Ascending aorta (tissue), 2 donors: ENCODE measurements at places on chromosomes 7 and 10.

- DNase-seq, result no peak
Measured at GRCh38 chr10:59580026-59580863, 129.4 kb downstream of the SLC16A9 start.

- no peak for DNase-seq
Measured at GRCh38 chr10:37095792-37096573, 29.4 kb upstream of the ANKRD30A start.

DNA sequence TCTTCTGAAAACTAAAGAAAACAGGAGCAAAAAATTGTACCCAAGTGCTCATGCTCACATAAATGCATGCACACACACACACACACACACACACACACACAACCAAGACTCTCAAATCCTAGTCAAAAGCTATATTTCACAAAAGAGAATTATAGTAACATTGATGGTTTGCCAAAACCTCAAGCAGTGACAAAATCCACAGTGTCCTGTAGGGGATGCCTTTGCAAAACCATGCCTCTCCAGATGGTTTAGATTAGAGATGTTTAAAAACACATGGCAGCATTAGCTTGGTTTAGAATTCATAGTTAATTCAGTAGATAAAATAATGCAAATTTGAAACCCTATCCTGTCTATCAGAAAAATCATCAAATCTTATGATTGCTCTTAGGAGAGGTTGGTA is 232.2 kb downstream of the DYNC1I1 start:
- no peak for DNase-seq

DNA sequence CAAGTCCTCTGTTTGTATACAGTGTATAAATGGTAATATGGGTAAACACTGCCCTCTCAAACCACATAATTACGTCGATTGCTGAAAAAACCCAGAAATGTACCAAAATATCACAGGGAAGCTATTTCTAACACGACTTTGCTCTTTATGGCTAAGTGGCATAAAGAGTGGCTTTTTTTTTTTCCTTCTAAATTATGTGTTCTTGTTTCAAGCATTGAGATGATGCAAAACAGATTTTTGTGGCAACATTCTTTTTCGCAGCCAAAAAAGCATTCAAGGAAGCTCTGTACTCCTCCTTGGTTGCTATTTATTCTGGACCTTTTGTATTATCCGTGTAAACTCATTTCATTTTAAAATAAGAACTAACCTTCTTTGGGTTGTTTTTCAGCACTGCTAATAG is 138.9 kb downstream of the VTI1A start:
- DNase-seq, result no peak

DNA sequence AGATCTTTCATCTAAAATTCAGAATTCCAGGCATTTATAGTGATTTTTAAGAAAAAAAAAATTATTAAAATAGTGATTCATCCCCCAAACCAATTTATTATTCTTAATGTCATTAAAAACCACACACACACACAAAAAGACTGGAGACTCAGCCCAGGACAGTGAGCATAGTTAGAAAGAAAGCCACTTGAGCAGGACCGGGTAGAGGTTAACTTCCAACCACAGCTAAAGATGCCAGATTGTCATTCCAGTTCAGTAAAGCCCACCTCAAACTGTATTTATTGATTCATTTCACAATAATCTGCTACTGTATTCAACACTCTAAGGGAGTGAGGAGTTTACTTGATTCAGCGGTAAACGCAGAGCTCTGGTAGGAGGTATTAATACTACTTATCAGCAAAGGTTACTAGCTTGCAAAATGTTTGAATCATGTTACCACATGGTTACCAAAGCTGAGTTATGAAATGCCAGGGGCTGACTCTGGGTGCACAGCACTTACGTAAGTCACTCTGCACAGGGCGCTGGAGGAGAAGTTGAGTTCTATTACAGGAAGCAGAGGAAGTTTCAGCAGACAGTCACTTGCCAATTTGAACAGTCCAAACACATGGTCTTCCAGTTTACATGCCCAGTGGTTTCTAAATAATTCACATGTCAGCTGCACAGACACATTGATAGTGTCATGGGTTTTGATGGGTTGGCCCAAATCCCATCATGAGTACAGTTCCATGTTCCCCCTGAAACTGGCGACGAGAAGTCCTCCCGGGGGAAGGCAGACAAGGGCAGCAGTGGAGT is 64.6 kb downstream of the KLF6 start:
- DNase-seq, result no peak

DNA sequence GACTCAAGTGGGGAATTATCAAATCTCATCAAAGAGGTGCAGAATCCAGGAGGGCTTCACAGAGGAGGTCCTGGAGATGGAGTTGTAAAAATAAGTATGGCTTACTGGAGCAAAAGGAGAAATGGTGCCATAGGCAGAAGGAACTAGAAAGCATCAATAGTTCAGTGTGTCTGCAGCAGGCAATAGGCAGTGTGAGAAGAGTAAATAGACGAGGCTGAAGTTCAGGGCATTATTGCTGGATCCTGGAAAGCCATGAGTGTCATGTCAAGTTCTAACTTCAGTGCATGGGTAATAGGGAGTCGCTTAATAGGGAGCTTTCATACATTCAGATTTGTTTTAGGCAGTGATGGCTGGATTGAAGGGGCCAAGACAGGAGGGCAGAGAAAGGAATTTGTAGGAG is 39.3 kb downstream of the CYP26A1 start:
- DNase-seq, result no peak

- no peak for DNase-seq
Measured at GRCh38 chr10:11208243-11208642, 190.6 kb downstream of the CELF2 start.

- no peak for DNase-seq
Measured at GRCh38 chr10:30058570-30059132, 735 bp downstream of the JCAD start.

GRCh38 chr10:129754211-129755050 is 209.6 kb downstream of the EBF3 start:
- no peak for DNase-seq

DNA sequence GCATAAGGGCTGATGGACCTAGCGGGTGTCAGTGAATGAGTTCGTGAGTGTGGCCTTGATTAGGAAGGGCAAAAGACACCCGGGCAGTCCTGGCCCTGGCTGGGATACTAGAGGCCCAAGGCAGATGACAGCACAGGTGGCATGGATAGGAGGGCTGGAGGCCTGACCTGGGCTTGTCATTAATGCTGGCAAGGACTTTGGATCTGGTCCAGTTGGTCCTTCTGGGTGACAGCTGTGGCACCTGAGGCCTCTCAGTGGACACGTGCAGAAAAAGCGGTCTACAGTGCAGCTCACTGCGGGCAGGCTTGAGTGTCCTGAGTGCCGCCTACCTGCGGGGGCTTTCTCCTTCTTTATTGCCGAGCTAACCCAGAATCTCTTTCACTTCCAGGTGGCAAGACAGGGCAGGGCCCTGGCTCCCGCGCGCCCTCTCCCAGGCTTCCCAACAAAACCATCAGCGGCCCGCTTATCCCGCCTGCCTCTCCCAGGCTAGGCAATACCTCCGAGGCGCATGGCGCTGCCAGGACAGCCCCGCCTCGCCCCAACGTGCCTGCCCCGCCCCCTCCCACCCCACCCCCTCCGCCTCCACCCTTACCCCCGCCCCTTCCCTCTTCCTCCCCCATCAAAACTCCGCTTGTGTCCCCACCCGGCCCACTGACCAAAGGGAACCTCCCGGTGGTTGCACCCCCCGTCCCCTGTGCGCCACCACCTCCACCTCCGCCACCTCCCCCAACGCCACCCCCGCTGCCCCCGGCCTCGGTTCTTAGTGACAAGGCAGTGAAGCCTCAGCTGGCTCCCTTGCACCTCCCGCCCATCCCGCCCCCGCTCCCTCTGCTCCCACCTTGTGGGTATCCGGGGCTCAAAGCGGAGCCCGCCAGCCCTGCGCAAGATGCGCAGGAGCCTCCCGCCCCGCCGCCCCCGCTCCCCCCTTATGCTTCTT is 77.4 kb downstream of the WIPF3 start:
- no peak for DNase-seq

GRCh38 chr7:95317546-95317945 is 6.8 kb downstream of the PON1 start:
- DNase-seq, result no peak

- DNase-seq, result no peak
Measured at GRCh38 chr10:33129141-33129995, 171.3 kb upstream of the ITGB1 start.

DNA sequence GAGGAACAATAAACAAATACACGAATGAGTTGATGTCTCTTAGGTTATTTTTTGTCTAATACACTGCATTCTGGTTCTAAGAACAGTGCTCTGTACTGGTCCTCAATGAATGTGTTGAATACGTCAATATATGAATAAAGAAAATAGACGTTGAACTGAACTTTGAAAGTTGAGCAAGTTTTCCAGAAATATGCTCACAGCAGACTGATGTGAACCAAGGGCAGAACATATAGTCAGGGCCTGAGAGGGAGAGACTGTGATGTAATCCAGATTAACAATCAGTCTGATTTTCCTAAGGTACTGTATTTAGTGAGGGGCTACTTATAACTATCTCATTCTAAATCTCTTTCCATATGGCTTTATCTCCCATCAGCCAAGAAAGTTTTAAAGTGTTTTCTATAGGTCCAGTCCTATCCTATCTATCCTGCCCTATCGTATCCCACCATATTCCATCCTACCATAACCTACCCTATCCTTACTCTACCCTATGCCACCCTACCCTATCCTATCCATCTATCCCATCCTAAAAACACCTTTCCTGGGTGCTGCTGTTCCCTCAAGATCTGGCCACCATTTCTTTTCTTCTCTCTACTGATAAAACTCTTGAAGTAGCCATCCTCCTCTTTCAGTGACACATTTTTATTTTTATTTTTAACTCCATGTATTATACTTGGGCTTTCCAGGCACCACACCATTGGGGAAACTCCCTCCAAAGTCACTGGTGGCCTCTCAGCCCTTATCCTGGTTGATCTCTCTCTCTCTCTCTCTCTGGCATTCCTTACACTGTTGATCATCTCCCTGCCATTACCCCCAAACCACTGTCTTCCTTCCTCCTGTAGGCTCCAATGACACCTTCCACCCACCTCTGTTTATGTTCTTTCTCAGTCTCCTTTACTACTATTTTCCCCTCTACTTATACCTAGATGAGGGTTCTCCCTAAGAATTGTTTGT is 212.3 kb upstream of the SLC26A5 start:
- no peak for DNase-seq
